NCI-H526 (cell line): ENCODE measurements at places on chromosomes 4 and X.

- DNase-seq = no peak
These were observed 27.9 kb downstream of the TNIP2 start for GRCh38 chr4:2728221-2728620.

GRCh38 chr4:2367626-2368025, 50.8 kb downstream of the ZFYVE28 start:
- DNase-seq = no peak

DNA sequence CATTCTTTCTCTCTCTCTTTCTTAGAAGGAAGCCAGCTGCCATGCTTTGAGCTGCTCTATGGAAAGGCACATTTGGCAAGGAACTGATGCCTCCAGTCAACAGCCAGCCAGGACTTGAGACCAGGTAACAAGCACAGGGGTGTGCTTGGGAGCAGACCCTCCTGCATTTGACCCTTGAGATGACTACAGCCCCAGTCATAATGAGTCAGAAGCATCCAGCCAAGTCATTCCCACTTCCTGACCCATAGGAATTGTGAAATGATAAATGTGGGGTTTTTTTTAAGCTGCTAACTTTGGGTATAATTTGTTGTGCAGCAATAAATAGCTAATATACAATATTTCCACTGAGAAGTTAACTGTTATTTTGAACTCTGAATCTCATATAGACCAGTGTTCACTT, 446.9 kb downstream of the GRXCR1 start:
- DNase-seq = no peak

- no peak for DNase-seq
These were observed 2.4 kb downstream of the PCDH7 start for GRCh38 chr4:30722359-30723200.

- no peak for DNase-seq
These were observed 59.7 kb downstream of the NBDY start for GRCh38 chrX:56788717-56789122.

GRCh38 chrX:136203951-136204350, 47.2 kb downstream of the MAP7D3 start:
- no peak for DNase-seq

DNA sequence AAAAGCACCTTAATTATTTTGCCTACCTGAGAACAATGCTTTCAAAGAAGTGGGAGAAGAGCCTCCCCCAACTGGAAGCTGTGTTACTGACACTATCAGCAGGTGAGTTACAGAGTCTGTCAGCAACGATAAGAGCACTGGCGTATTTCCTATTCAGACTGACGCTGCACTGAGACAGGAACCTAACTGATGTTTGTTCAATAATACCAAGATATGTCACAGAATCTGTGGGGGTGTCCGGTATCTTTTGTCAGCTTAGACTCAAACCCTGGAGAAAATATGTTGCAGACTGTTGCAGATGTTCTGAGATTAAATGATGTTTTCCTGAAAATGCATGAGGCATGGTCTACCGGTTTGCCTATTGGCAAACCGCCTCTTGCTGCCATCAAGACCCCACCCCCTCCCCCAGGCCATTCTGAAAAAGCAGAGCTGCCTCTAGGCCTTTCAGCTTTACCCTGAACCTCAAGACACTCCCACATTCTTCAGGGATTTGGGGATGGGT, 115.2 kb upstream of the KIT start:
- DNase-seq = peak; percentile 77

- no peak for DNase-seq
These were observed 11.9 kb upstream of the KIT start for GRCh38 chr4:54645830-54646229.
